NCI-H2171 (cell line): ENCODE measurements at places on chromosomes 6 and 20.

- no peak for DNase-seq
These were observed 3.3 kb downstream of the SLC17A2 start for GRCh38 chr6:25927178-25927577.

DNA sequence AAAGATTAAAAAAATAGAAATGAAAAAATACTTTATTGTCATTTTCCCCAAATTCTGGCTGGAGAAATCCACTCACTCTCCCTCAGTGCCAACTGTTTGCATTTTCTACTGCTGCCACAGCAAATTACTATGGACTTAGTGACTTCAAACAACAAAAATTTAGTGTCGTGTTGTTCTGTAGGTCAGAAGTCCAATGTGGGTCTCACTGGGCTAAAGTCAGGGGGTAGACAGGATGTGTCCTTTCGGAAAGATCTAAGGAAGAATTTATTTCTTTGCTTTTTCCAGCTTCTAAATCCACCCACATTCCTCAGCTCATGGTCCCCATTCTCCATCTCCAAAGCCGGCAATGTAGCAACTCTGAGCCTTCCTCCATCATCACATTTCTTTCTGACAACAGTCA is 453.3 kb downstream of the KIF16B start:
- DNase-seq = no peak

GRCh38 chr20:33984182-33984719 is 9.5 kb upstream of the RALY start:
- DNase-seq = no peak

- DNase-seq = no peak
These were observed 20.3 kb upstream of the SLA2 start for GRCh38 chr20:36666181-36666740.

DNA sequence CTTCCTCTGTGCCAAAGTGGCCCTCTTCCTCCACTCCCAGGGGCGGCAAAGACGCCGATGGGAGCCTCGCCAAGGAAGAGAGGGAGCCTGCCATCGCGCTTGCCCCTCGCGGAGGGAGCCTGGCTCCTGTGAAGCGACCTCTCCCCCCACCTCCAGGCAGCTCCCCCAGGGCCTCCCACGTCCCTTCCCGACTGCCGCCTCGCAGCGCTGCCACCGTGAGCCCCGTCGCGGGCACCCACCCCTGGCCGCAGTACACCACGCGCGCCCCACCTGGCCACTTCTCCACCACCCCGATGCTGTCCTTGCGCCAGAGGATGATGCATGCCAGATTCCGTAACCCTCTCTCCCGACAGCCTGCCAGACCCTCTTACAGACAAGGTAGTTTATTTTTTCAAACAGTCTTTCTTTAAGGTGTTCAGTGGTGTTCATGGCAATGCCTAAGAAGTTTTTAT is 64.9 kb downstream of the FNDC1 start:
- no peak for DNase-seq

DNA sequence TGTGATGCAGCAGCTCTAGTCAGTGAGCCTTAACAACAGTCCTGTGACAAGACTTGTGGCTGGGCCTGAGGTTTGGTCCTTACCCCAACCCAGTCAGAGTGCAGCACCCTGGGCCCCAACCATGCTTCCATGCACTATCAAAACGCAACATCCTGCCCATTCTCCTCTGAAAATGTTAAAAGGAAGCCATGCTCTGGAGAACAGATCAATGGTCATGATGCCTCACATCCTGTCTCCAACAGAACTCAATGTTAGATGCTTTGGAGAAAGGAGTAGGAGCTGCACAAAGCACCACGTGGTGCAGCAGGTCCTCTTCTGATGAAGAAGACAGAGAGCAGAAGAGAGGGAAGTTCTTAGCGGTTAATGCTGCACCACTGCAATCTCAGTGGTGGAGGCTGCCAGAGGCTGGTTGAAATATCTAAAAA is 41.9 kb downstream of the TRAM2 start:
- DNase-seq = no peak

DNA sequence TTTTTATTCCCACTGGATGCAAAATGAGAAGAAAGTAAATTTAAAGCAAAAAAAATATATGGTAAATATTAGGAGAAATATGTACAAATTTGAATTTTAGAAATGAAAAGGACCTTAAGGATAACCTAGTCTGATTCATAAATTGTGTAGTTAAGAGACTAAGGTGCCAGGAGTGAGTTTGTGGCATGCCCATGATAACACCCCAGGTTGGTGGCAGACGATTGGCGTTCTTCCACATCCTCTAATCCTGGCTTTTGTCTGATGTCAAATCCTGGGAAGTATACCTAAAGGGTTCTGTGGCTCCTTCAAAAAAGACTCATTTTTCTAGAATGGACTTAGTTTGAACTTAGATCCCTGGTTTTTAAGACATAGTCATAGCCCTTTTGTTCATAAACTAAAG is 62.2 kb downstream of the SAMD5 start:
- DNase-seq = no peak
